ENCODE measurements at places on chromosomes 2 and 18.

GRCh38 chr2:106147159-106147558 lies 46.9 kb downstream of the UXS1 start:
- no peak for DNase-seq

- no peak for DNase-seq
These were observed 56.0 kb downstream of the SERPINB7 start for GRCh38 chr18:63831080-63831788.

- DNase-seq, result no peak
These were observed 85.9 kb downstream of the MTCL1 start for GRCh38 chr18:8791171-8791651.

DNA sequence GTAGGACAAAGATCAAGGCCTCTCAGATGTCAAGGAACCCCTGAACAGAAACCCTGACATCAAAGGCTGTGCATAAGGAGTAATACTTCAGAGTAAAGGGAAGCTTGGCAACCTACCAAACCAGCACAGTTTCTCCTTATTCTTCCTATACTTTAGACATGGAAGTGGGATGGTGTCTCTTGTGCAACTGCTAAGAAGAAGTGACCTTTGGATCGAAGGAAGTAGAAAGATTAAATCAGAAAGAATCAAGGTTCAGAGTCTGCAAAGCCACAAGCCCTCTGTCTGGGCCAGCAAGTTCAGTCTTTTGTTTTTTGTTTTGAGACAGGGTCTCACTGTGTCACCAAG lies 66.2 kb upstream of the SLC39A10 start:
- no peak for DNase-seq

GRCh38 chr2:481388-481787 lies 193.5 kb upstream of the ALKAL2 start:
- DNase-seq, result no peak

DNA sequence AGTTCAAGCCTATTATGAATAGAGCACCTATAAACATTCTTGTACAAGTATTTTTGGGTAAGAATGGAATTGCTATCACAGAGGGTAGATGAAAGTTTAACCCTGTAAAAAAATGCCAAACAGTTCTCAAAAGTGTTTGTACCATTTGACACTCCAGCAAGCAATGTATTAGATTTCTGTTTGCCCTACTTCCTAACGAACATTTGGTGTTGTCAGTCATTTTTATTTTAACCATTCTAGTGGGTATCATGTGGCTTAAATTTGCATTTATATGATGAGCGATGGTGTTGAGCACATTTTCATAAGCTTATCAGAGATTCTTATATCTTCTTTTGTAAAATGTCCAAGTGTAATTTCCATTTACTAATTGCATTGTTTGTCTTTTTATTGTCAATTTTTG lies 608.2 kb upstream of the ACVR2A start:
- DNase-seq, result no peak

Measured in CD4-positive, alpha-beta T cell treated with Interleukin-15 for 4 hours (primary cell).